ENCODE measurements at places on chromosomes 4 and X.

GRCh38 chr4:185518494-185518893 is 16.8 kb downstream of the PDLIM3 start:
- no peak for DNase-seq

DNA sequence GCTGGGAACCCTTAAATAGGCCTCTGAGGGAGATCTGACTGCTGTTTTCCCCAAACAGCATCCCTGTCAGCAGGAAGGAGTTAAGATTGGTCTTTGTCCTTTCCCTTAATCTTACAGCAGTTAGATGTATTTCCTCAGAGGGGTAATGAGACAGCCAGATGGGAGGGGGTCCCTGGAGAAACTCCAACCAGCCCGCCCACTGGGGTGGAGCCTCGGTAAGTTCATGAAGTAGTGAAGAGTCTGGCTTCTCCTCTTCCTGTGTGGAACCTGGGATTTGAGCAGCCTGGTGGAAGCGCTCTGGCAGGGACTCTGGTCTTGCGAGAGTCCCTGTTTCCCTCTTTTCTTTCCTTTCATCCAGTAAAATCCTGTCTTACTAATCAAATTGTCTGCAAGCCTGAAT is 330.0 kb downstream of the TLL1 start:
- no peak for DNase-seq

DNA sequence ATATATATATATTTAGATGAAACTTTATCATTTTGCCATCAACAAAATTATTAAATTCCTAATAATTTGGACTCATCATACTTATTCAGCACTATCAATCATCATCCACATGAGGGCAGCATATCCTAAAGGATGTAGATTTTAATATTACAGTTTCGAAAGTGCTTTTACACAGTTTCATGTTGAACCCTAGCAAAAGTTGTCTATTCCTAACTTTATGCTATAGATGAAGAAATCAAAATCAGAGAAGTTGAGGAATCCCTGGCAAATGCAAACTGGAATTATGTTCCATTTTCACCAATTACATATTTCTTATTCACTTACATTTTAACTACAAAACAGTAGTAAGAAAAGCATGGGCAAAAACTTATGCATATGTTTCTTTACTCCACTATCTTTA is 36.6 kb upstream of the UGT2A1 start:
- DNase-seq = peak; percentile 1

DNA sequence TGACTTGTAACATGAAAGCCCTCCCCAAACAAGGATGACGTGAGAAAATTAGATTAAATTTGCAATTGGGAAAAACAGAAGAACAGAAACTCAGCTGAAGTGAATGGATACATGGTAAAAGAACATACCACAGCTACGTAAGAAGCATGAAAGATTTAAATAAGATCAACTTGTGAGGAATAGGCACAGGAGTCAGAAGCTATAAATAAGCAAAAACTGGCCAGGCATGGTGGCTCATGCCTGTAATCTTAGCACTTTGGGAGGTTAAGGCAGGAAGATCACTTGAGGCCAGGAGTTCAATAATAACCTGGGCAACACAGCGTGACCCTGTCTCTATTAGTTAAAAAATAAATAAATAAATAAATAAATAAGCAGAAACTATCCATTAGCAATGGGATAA is 33.6 kb upstream of the ZCCHC13 start:
- DNase-seq = no peak

DNA sequence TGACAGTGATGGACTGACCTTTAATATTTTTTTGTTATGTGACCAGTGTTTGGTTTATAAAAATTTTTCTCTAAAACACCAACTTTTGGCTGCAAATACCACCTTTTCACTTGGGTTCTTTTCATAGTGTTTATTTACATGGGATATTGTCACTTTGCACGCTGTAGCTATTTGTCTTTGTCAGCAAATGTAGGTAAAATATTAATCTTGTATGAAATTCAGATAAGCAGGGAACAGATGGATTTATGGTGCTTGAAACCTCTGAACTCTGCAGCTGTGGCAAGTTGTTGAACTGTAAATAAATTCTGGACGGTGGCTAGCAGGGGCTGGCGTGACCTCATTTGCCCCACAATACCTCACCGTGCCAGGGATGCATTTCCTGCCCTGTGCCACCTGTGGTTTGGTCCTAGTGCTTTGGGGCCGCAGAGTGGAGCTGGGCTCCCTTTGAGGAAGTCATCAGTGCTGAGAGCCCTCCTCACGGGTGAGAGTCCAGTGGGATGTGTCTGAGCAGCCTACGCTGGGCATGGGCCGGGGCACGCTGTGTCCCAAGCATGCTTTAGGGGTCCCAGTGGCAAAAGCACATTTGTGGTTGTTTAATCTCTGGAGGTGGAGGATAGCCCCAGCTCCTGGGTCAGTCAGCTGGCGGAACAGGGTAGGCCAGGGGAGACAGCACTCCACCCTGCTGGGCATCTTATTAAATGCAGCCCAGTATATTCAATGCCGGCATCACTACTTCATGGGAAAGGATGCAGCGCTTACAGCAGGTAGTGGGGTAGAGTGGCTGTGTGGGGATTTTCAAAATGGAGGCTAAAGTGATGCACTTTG is 108.6 kb downstream of the TBL1X start:
- DNase-seq = peak; percentile 55

- DNase-seq = no peak
Measured at GRCh38 chr4:108345862-108346817, 177.4 kb upstream of the LEF1 start.

GRCh38 chr4:99991741-99992140 is 41.7 kb upstream of the H2AZ1 start:
- no peak for DNase-seq

DNA sequence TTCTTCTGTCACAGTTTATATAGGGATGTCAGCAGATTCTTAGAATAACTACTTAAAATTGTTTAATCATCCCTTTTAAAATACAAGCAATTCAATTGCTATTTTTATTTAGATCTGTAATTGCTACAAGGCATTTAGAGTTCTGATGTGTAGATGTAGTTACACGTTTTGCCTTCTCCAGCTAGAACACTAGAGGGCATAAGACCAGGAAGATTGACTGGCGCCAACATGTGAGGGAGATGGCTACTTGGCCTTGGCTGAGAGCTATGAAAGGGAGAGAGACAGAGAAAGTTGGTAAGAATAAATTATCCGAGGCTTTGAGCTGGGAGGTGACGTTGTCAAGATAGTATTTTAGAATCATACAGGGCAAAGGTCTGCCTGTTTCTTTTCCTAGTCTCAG is 563.7 kb upstream of the PRKX start:
- DNase-seq = no peak

- DNase-seq = no peak
Measured at GRCh38 chr4:25350561-25350960, 26.5 kb upstream of the ANAPC4 start.
